ENCODE measurements at places on chromosomes 5 and 9.
A peak's percentile ranks its signal among the peaks of the same experiment; 100 is the strongest.

- no peak for DNase-seq
Observed at GRCh38 chr9:132350861-132351315, 3.9 kb downstream of the SETX start.

- DNase-seq = no peak
Observed at GRCh38 chr5:160452795-160453194, 31.1 kb downstream of the PTTG1 start.

GRCh38 chr5:77635067-77635916 lies 3.2 kb downstream of the OTP start:
- no peak for DNase-seq

GRCh38 chr9:127612939-127613582 lies 984 bp downstream of the STXBP1 start:
- peak; percentile 70 for DNase-seq

- no peak for DNase-seq
Observed at GRCh38 chr5:118440496-118440895, 547.9 kb downstream of the DTWD2 start.

DNA sequence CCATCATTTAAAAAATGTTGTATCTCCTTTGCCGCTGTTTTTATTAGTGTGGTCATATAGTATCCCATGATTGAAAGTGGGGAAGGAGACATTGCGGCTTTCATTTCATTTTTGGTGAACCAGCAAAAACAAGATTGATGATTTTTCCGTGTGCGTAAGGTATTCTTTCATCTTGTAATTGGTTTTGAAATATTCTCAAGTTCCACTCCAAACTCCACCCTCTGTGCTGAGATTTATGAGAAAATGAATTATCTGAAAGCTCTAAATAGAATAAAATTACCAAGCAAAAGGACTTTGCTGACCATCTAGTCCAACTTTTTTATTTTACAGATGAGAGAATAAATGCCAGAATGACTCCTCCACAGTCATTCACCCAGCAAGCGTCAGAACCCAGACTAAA lies 103.1 kb upstream of the MPDZ start:
- DNase-seq = no peak

Data from K562 (cell line).